ENCODE measurements at places on chromosomes 11 and 22.

GRCh38 chr22:23773483-23774113 is 949 bp downstream of the MMP11 start:
- DNase-seq, result no peak

DNA sequence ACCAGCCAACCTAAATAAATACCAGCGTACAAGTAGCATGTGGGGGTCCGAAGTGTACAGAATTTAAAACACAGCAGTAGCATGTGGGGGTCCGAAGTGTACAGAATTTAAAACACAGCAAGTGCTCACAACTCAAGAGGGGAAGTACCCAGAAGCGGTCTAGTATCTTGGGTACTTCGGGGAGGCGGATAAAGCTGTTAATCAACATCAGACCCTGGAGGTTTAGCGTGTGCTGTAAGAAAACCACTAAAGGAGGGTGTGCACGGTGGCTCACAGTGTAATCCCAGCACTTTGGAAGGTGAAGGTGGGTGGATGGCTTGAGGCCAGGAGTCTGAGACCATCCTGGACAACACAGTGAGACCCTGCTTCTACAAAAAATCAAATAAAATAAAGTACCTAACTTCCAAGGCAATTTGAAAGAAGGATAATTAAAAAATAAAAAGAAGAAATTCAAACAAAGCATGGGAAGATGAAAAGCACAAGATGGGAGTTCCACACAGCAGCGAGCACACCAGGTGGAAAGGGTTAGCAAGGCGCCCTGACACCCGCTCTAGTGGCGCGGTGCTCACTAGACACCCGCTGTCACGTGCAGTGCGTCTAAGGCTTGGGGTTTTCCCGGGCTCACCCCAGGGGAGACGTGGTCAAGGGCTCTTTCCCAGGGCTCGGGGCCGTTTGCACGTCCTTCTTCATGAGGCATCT is 35.0 kb upstream of the MOB2 start:
- DNase-seq, result no peak

DNA sequence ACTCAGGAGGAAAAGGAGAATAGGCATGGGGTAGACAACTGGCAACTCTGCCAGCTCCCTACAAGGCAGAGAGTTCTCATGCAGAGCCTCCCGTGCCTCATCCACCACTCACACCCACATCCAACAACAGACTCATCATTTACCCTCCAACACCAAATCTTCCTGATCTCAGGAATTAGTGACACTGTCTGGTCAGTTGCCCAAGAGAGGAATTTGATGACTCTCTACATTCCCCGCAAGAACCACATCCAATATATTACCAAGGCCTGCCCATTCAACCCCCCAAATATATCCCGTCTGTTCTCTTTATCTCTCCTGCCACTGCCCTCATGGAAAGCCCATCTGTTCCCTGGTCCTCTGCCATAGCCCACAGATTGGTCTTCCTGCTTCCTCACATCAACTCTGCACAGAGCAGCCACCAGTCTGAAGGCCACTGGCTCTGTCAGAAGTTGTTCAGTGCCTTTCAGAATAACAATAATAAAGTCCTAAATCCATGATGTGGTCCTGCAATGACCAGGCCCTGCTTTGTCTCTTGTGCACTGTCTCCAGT is 57.5 kb upstream of the CD82 start:
- DNase-seq, result no peak

GRCh38 chr22:26756675-26757293 is 99.4 kb downstream of the MIAT start:
- peak; percentile 54 for DNase-seq

DNA sequence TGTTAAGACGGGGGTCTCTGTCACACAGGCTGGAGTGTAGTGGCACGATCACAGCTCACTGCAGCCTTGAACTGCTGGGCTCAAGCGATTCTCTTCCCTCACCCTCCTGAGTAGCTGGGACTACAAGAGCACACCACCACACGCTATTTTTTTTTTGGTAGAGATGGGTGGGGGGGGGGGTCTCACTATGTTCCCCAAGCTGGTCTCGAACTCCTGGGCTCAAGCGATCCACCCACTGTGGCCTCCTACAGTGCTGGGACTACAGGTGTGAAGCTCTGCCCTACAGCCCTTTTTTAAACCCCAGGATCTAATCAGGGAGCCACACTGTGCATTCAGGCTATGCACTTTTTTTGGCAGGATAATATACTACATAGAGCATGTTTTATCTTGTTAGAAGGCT is 1.4 kb upstream of the DHCR7 start:
- no peak for DNase-seq

GRCh38 chr11:134558916-134559601 is 147.0 kb upstream of the B3GAT1 start:
- no peak for DNase-seq

DNA sequence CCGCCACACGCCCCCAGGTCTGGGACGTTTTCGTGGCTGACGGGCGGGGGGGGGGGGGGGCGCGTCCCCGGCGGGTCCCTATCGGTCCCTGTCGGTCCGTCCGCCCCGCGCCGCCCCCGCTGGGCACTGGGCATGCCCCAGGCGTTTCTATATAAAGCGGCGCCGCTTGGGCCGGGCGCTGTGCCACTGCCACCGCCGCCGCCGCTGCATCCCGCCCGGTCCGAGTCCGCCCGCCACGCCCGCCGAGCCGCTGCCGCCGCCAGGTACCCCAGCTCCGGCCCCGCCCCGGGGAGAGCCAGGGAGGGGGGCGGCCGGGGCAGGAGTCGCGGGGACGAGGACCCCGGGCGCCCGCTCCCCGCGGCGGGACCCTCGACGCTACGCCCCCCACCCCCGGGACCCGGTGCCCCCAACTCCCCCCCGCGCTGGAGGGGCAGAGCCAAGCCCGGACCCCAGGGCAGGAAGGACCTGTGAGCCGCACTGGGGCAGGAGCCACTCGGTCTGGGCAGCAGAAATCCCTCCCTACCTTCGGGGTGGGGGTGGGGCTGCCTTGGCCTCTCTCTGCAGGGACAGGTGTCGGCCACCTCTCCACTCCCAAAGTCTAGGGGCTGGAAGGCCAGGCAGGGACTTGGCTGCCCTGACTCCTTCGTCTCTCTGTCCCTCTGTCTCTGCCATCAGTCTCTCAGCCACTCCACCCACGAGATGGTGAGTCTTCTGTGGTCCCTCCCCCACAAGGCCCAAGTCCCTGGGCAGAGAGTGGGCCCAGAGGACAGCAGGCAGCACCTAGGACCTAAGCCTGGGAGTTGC is at the start of gene CARNS1:
TSS of gene CARNS1 (plus strand) at position 178 of the 804 bp plus-strand sequence. CDS start at position 700, 522 bp downstream.
- no peak for DNase-seq

DNA sequence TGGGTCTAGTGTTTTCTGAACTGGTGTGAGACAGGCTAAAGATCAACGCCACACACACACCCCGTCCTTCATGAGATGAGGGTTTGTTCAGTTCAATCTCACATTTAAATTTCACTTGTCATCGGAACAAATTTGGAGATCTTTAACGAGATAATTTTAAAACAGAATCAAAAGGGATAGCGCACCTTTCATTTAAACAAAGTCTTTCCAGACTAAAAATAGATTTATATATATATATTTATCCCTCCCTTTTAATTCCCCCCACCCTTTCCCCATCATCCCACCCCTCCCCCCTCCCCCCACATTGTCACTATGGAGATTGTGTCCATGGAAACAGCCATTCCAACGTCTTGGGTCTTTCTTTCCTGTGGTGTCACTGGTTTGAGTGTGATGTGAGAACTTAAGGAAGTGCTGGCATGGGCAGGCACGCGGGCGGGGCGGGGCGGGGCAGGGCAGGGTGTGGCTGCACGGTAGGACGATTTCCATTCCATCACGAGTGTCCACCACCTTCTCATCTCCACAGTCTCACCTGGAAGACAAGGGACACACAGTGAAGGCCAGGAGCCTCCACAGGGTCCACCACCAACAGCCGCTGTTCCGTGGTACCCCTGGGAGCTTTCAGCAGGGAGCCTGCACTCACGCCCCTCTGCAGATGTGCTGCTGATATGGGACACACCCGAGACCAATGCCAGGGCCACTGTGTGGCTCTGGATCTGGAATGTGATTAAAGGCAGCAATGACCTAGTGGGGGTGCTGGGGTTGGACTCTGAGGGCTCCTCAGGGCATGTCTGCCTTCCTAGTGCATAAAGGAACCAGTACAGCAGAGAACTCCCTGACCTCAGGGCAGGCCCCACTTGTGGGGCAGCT is 30.5 kb upstream of the CYP2D6 start:
- no peak for DNase-seq

GRCh38 chr11:84720706-84721402 is 906.3 kb downstream of the DLG2 start:
- DNase-seq, result no peak

DNA sequence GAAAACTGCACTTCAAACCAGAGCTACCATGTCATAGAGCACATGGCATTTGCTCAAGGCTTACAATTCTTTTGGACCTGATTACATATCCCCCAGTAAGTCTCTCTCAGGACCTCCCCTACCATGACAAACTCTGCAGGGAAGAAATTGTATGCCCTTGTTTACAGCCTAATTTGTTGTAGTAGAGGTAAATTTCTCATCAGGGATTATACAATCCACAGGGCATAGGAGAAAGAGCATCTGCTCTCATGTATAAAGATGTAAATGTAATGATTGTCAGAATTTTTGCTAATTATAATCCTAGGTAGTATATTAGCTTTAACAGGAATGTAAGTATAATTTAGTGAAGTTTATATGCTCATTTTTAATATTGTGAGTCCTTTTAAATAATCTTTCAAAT is at the start of gene OR8B3:
TSS of gene OR8B3 (minus strand) at position 101 of the 400 bp plus-strand sequence. CDS start 1,673 bp downstream, outside the sequence.
- DNase-seq, result no peak

DNA sequence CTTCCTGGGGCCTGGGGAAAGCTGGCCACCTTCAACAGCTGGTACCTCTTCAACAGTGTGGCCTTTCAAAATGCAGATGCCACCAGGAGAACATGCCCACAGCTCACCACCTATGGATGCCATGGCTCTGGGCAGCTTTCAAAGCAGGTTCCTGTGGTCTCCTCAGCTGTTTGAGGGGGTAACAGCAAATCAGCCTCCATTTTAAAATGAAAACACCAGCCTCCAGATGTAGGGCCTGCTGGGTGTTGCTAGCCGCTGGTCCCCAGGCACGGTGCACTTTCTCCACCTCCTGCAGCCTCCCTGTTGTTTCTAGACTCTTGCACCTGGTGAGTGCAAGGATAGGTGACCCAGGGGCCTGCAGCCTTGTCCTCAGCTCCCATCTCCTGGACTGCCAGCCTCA is 10.0 kb downstream of the CDPF1 start:
- no peak for DNase-seq

DNA sequence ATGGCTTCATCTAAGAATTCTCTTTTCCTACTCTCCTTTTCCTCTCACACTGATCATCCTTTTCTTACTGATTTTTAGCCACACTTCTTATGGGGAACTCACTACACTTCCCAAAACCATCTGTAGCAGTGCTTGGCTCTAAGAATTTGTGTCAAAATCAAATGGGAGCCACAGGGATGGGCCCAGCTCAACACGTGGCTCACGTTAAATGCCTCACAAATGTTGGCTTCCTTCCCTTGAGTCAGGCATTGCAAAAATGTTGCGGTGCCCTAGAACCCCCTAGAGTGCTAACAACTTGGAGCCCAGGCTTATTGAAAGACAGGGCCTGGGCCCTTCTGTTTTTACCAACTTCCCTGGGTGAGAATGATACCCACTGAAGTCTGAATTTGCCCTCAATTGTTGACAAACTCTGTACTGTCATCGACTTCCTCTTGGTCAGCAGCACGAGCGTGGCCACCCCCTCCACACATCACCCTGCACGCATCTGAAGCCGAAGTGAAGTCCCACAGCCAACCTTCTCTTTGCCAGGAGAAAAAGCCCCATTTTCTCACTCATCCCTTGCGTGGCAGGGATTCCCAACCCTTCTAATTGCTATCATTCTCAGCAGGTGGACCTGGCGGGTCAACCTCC is 69.7 kb downstream of the ELFN2 start:
- DNase-seq, result no peak

- DNase-seq, result no peak
These were observed 41.6 kb upstream of the CCDC188 start for GRCh38 chr22:20192293-20192971.

DNA sequence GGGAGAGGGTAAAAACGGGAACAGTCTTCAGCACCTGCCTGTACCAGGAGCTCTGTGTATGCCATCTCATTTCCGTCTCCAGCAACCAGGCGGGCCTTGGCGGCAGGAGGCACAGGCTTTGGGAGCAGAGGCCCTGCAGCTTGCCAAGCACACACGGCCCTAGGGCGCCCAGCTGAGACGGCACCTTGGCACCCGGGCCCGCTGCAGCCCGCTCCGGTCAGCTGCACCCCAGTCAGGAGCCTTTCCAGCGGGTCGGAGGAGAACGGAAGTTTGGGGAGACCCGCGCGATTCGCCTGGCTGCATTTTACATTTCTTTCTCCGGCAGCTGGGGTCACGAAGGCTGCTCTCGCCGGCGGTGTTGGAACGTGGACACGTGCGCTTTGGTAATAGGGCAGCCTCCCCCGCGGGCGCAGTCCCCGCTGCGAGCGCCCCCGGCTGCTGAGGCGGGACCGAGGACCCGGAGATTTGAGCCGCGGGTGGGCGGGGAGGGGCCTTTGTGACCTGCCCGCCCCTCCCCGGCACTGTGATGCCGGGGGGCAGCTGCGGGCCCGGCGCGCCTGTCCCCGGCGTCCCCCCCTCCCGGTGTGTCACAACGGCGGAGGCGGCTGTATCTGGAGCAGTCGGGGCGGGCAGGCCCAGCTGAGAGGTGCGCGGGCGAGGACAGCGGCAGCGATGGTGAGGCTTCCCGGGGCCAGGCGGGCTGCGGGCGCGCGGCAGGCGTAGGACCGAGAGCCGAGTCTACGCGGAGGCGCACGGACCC is at the start of gene TUBA8:
TSS of gene TUBA8 (plus strand) at position 616 of the 760 bp plus-strand sequence. CDS start at position 673, 57 bp downstream.
- peak; percentile 54 for DNase-seq

- no peak for DNase-seq
These were observed 6.0 kb downstream of the KREMEN1 start for GRCh38 chr22:29078869-29079207.
